CD4-positive, alpha-beta T cell (primary cell): ENCODE measurements at places on chromosomes 3 and 15.

GRCh38 chr3:183548262-183548769, 7.2 kb downstream of the KLHL6 start:
- no peak for DNase-seq

- no peak for DNase-seq
These were observed 287.7 kb upstream of the NR2F2 start for GRCh38 chr15:96042734-96043224.

GRCh38 chr3:118001380-118001779, 1033.3 kb downstream of the IGSF11 start:
- no peak for DNase-seq

DNA sequence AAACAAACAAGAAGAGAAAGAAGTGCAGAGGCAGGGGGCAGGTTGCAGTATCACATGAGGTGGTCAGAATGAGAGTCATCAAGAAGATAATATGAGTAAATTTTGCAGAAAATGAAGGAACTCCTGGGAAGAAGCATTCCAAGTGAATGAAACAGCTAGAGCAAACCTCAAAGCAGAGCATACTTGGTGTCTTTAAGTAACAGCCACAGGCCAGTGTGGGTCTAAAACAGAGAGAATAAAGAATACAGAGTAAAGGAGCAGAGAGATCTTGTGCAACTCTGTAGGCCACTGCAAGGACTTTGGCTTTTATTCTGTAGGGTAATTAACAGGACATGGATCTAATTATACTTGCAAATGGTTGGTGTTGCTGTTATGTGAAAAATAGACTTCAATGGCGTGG, 81.3 kb downstream of the STAC start:
- DNase-seq, result no peak

- DNase-seq, result peak; percentile 45
These were observed 10.8 kb upstream of the VPS33B start for GRCh38 chr15:91032919-91033803.

DNA sequence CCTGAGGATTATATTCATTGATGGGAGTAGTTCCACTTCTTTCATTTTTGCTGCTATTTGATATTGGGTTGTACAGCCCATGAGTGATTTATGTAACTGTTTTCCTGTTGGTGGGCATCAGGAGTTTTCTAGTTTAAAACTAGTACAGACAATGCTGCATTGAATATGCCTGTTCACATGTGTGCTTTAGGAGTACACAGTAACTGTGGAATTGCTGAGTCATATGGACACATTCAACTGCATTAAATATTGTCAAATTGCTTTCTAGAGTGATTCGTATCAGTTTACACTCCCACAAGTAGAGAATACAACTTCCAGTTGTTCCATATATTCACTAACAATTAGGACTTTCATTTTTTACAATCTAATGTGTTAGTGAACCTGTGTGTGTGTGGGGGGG, 59.8 kb upstream of the THSD4 start:
- no peak for DNase-seq

DNA sequence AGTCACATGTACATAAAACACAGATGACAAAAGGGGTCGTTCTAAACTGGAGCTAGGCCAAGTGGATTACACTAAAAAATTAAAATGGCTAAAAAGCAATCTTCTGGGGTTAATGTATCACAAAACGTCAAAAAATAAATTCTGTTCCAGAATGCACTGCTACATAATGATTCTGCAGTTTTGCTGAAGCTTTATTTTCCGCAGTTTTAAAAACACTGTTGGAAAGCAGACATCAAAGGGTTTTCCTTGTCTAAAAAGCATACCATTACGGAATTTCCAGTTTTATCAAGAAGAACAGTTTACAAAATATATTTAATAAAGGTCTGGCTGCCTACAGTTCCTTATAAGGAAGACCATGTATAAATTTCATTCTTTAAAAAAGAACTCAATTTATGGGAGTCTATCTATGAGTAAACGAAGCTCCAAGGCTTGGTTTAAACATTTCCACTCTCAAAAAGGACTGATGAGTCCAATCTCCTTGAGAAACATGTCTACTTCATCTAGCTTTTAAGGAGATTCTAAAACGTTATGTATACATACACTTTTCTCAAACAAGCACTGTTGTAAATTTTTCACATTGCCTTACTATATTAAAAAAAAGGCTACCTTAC, 1.3 kb downstream of the DMXL2 start:
- DNase-seq, result no peak

DNA sequence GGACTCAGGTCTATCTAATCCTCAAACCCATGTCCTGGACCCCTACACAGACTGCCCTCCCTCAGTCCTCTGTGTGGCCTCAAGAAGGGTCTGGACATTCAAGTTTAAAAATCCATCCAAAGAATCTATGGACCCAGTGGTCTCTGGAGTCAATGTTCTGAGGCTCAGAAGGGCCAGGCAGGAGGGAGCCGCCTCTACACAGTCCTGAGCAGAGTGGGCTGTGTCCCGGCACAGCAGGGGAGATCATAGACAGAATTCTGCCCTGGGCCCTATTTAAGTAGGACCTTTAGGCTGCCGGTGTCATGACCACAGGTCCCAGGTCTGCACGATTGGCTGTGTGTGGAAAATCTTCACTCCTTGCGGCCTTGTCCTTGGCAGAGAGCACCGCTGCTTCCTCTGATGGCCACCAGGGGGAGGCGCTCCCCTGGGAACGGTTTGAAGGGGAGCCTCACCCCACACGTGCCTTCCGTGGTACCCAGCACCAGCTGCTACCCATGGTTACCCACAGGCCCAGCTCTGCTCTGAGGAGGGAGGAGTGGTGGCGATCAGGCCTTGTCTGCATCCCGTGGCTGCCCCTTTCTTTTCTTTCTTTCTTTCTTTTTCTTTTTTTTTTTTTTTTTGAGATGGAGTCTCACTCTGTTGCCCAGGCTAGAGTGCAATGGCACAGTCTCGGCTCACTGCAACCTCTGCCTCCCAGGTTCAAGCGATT, 37.9 kb downstream of the CHRD start:
- peak; percentile 64 for DNase-seq

DNA sequence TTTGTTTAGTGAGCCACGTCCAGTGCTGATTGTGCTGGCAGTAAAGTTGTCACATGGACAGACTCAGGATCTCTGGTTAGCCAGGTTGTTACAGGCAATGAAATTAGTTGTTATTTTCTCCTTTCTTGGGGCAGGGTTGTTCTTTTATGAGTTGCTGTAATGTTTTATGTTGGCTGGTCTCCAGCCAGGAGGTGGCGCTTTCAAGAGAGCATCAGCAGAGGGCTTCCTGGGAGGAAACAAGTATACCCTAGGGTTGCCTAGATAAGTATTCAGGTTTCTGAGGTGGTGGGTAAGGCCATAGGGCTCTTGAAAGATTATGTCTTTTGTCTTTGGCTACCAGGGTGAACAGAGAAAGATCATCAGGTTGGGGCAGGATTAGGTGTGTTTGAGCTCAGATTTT, 14.5 kb upstream of the CFAP20DC start:
- DNase-seq, result no peak

- no peak for DNase-seq
These were observed 67.5 kb upstream of the CACNA1D start for GRCh38 chr3:53426918-53427317.
